ENCODE measurements at places on chromosomes 4 and X.

- no peak for DNase-seq
Measured at GRCh38 chr4:165678236-165678935, 194.7 kb upstream of the TLL1 start.

DNA sequence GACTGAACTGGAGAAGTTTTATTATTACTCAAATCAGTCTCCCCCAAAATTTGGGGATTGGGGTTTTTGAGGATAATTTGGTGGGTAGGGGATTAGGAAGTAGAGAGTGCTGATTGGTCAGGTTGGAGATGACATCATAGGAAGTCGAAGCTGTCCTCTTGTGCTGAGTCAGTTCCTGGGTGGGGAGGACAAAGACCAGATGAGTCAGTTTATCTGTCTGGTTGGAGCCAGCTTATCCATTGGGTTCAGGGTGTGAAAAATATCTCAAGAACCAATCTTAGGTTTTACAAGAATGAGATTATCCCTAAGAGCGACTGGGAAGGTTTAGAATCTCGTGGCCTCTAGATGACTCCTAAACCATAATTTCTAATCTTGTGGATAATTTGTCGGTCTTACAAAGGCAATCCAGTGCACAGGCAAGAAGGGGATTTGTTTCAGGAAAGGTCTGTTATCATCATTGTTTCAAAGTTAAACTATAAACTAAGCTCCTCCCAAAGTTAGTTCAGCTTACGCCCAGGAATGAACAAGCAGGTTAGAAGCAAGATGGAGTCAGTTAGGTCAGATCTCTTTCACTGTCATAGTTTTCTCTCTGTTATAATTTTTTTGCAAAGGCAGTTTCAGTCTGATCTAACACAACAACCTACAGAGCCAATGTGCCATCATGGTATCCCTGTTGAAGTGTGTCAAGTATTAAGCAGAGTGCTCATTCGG lies 274.5 kb downstream of the SLC7A11 start:
- peak; percentile 23 for DNase-seq

DNA sequence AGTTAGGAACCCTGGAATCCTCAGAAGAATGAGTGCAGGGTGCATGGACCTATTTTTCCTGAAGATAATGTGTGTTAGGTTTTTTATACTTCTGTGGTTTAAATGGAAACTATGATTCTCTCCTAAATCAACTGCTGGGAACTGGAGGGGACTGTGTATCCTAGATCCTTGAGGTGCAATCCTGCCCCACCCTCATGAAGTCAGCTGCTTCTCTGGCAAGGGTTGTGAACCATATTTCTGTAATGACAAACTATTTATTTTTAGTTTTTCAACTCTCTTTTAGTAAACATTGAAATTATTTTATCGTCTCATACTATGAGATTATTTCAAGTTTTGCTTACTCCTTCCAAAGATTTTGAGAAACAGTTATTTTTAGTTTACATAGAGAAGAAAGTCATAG lies 25.8 kb upstream of the VEGFC start:
- no peak for DNase-seq

- no peak for DNase-seq
Measured at GRCh38 chr4:147633113-147633512, 15.9 kb downstream of the TMEM184C start.

DNA sequence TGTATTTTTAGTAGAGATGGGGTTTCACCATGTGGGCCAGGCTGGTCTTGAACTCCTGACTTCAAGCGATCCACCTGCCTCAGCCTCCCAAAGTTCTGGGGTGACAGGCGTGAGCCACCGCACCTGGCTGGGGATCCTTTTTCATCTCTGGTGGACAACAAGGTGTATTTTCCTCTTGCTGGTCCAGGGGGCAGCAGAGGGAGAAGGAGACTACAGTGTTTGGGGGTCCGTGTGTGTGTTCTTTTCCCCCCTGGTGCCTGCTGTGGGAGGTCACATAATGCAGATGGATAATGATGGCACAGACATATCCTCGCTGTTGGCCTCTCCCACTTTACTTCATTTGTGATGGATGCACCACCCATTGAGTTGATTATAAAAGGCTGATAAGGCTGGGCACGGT lies 39.0 kb upstream of the CD99 start:
- DNase-seq = no peak

DNA sequence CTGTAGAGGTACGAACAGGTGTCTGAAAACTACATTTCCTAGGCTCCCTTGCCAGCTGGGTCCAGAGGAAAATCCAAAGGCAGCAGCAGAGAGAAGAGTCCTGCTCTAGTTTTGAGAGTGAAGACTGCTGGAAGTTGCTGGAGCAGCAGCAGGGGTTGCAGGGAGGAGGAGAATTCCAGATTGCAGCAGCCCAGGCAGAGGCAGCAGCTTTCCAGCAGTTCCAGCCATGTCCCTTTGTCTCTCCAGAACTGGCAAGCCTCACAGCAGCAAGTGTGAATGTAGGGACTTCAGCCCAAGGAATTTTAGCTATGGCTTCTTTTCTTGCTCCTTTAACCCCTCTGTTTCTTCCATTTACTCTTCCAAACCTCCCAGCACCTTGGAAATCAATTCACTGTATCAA lies 24.1 kb upstream of the STIM2 start:
- no peak for DNase-seq

Data from epithelial cell of esophagus (primary cell).